A549 treated with Mapracorat at 1 μM for 4 hours (cell line): ENCODE measurements at places on chromosomes 13 and 19. TPM values are rescaled to one million over a fixed set of nuclear protein-coding genes. Genes with fewer than 3 reads are reported as not detected.

Gene GFY
- total RNA-seq = 0.08 to 0.22 TPM (median 0.19 TPM) in 4 of 5 replicates, not detected in the other

Gene ONECUT3
- not detected in 5 replicates for total RNA-seq

Gene MAG
- not detected in 5 replicates for total RNA-seq

Gene FFAR3
- total RNA-seq = 0.09 TPM in 1 of 5 replicates, not detected in the others

Gene SPACA4
- not detected in 5 replicates for total RNA-seq

Gene SIGLEC12
- not detected in 5 replicates for total RNA-seq

Gene TLE2
- total RNA-seq = 2.0 to 2.9 TPM (median 2.1 TPM) in 5 replicates

Gene TEX101
- not detected in 5 replicates for total RNA-seq

Gene HMG20B
- 40.2 to 70.6 TPM (median 61.9 TPM) in 5 replicates for total RNA-seq

Gene GPR183
- not detected in 5 replicates for total RNA-seq

Gene TLE6
- 4.1 to 6.6 TPM (median 5.0 TPM) in 5 replicates for total RNA-seq

Gene IL11
- total RNA-seq = 16.3 to 22.0 TPM (median 18.1 TPM) in 5 replicates

Gene ZBTB7A
- 13.3 to 25.2 TPM (median 22.1 TPM) in 5 replicates for total RNA-seq
